ENCODE measurements at places on chromosomes 4 and X.

DNA sequence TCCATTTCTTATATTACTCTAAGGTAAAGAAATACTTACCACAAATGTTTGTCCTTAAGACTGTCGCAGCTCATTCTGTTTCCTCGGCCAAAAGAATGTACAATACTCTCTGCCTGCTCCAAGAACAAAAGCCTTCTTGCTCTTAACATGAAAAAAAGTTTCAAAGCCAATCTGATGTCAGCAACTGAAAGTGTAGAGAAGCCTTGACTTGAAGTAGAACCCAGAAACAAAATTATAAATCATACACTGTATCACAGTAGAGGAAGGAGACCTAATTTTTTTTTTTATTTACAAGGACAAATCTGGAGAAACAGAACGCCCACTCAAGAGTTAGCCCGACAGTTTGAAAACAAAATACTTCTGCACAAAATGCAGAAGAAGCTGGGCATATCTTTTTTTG, at the start of gene MCF2:
Gene MCF2, minus strand, starts transcription at position 101 of the 400 bp plus-strand sequence. CDS start 56,423 bp downstream, outside the sequence.
- DNase-seq: no peak

GRCh38 chr4:124282301-124282898, 430.1 kb downstream of the ANKRD50 start:
- DNase-seq: no peak

DNA sequence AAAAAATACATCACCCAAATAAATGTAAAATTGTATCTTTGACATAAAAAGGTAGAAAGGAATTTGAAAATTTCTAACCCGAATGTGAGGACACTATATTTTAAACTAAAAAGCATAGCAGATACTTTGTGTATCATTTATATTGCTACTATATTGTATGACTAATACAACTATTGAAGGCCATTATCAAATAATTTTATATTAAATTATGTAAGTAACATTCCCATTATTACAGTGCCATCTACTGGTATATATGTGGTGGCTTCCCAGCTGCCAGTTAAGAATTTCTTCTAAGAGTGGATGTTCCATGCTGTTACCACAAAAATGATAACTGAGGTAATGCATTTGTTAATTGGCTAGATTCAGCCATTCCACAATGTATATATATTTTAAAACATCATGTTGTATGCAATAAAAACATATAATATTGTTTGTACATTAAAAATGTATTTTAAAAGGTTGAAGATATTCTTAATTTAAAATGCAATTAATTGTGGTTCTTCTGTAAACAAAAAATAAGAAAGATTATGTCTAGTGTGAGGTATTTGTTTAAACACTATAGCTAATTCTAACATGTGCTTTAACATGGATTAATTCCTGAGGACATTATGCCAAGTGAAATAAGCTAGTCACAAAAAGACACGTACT, 65.3 kb downstream of the EGF start:
- no peak for DNase-seq

DNA sequence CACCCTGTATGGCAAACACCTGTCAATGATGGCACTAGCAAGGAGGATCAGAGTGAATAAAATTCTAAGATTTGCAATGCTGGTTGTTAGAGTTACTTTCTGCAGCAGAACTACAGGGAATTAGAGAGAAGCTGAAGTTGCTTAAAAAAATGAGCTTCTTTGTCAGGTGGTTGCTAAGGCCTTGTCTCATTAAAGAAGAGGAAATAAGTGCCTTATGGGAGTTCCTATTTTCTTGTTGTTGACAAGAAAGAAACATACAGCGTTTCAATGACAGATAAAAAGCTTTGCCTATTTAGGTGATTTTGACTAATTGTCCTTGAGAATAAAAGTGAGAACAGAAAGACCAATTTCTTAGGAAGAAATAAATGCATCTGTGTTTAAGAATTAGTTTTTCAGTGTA, 106.0 kb upstream of the ARHGAP24 start:
- no peak for DNase-seq

DNA sequence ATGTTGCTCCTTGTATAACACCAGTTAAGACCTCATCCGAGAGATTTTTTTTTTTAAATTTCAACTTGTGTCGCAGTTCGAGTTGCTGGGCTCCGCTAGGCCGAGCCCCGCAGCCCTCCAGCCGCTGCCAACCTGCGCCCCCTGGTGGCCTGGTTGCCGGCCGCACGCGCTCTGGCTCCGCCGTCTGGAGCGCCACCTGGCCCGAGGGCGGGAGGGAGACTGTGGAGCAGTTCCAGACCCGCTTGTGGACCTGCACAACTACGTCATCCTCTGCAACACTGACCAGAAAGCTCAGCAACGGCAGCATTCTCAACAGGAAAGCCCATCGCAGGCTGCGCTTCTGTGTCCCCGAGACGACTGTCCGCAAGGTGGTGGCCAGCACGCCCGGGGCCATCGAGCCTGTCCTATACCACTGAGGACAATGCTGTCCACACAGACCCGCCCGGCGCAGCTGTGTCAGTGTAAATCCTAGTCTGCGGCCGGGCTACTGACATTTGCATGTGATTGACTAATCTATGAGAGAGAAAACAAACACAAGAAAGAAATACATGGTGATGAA, 39.1 kb downstream of the ARL9 start:
- DNase-seq: peak; percentile 84

DNA sequence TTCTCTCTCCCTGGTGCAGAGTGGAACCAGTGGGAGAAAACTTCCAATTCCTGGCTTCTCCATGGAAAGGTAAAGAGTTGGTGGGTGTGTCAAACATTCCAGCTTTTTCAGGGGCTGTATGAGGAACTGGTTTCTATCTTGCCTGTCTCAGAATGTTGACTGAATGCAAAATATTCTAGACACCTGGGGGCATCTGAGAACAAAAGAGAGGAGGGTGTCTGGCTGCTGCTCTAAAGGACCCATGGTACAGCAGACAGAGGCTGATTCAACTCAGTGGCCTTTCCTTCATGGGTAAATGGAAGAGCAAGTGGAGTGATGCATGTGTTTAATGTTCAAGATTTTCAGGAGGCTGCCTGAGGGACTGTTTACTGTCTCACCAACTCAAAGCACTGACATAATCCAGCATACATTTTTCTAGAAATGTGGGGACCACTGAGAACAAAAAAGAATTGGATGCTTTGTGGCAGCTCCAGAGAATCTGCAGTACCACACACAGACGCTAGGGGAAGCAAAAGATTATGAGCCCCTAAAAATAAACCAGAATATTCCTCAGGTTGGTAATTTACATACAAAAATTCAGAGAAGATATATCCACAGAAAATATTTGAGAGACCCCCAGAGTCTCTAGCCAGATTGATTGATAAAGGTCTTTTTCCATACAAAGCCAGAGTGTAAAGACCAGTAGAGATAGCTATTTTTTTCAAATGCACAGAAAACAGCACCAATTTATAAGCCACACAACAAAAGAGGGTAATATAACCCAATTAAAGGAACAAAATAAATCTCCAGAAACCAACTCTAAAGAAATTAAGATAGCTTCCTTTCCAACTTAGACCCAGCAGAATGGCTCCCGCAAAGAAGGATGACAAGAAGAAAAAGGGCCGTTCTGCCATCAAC, 48.0 kb upstream of the STARD8 start:
- DNase-seq: no peak

GRCh38 chrX:101493225-101493624, 8.0 kb downstream of the ARMCX4 start:
- no peak for DNase-seq

DNA sequence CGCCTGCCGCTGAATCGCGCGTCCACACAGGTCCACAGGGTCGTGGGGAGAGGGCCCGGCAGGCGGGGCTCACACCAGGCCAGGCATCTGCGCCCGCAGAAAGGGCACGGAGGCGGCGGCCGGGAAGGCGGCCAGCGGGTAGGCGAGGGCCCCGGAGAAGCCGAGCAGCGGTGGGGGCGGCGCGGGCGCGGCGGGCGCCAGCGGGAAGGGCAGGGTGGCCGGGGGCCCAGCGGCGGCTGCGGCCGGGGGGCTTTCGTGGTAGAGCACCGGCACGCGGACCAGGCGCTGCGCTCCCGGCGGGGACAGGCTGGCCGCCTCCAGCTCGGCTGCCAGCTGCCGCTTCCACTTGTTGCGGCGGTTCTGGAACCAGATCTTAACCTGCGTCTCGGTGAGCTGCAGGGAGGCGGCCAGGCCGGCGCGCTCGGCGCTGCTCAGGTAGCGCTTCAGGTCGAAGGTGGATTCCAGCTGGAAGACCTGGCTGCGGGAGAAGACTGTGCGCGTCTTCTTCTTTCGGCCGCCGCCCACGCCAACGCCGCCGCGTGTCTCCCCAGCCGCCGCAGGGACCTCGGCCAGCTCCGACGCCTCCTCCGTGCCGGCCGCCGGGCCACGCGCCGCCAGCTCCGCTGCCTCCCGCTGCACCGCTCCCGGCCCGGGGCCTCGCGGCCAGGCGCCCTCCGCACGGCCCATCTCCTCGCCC, 3.9 kb downstream of the HMX1 start:
- no peak for DNase-seq

DNA sequence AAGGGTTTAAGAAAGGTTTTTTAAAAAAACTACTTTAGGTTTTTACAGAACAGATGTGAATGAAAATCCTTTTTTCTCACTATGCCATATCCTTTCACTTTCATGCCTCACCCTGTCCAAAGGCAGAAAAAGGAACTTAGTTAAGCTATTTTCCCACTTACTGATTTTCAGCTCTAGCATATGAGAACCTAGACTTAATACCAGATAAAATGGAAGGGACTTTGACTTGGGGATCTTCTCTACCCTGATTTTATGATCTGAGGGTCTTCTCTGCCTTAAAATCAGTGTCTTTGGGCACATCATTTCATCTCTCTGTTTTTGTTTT, 42.4 kb downstream of the FNIP2 start:
- DNase-seq: no peak

- no peak for DNase-seq
Measured at GRCh38 chr4:143743591-143743990, 43.1 kb upstream of the FREM3 start.

GRCh38 chrX:14528629-14529289, 577 bp upstream of the GLRA2 start:
- DNase-seq: peak; percentile 31

DNA sequence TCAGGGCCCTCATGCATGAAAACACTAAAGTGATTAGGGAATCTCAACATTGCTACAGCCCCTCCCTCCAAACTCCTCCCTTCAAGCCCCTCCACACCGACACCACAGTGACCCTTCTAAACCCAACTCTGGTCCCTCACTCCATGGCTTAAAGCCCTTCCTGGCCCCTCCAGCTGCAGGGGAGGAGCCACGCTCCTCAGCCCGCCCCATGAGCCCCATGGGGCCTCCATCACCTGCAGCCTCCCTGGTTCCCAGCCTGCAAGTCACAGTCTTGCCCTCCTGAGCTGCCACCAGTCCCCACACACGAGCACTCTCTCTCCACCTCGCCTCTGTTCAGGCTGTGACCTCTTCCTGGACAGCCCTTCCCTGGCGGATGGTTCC, 31.2 kb downstream of the PPP2R2C start:
- no peak for DNase-seq

- no peak for DNase-seq
Measured at GRCh38 chr4:21976166-21976565, 27.6 kb upstream of the KCNIP4 start.

DNA sequence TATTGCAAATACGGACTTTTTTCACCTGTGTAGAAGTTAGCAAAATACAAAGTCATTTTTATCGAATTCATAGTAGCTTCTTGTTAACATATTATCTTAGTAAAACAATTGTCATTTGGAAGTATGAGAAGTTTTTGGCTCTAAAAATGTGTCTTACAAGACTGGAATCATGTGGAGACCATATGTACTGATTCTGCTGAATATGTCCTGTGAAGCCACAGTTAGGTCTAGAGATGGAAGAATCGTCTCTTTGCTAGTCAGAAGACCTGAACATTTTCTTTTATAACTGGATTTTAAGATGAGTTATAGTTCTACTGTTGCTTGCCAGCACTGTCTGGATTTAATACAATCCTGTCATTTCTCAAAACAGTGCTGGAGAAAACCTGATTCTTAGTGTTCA, 29.0 kb downstream of the TMEM165 start:
- DNase-seq: no peak

DNA sequence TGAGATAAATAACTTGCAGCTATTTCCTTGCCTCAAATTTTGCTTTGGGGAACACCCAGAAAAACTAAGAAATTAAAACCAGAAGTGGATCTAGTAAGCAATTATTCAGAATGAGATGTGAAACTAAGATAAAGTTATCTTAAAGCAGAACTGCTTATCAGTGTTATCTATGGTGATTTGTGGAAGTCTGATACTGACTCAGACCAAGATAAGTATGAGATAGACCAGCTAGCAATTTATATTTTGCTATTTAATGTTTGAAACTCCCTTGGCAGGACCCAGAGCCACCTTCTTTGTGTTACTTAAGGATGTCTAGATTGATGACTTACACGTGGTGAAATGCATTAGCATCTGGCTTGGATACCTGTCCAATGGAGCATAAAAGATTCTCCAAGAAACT, 368.1 kb downstream of the EPHA5 start:
- no peak for DNase-seq

DNA sequence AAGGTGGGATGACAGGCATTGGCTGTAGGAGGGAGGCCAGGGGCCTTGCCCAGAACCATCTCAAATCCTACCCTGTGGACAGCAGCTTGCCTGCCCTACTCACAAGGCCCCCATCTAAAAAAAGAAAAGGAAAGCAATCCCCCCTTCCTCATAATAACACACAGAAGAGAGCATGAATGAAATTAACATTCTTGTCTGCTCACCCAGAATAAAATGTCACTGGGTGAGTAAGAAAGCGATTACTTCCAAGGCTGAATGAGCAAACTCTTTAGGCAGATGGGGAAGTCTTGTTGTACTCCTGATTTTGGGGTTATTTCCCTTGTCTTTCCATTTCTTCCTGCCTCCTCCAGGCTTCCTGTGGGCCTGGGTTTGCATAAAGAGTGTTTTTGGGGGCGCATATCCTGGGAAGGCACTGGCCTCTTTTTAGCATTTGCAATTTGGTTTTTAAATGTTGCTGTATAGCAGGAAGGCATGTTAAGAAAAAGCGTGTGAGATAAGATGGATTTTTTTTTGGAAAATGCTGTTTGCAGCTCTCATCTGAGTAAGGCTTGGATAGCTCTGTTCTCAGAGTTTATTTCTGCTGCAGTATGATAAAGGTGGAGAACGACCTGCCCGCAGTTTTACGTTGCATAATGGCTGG, 248.3 kb upstream of the GATB start:
- no peak for DNase-seq

DNA sequence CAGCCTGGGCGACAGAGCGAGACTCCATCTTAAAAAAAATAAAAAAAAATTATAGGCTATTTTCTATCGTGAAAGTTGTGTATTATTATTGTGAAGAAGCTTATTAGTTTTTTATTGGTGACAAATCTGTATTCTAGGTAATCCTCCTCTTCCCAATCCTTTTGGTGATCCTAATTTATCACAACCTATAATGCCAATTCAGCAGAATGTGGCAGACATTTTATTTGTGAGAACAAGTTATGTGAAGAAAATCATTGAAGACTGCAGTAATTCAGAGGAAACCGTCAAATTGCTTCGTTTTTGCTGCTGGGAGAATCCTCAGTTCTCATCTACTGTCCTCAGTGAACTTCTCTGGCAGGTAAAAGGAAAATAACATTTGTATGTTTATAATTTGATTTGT, 109.4 kb upstream of the DDX3X start:
- no peak for DNase-seq

DNA sequence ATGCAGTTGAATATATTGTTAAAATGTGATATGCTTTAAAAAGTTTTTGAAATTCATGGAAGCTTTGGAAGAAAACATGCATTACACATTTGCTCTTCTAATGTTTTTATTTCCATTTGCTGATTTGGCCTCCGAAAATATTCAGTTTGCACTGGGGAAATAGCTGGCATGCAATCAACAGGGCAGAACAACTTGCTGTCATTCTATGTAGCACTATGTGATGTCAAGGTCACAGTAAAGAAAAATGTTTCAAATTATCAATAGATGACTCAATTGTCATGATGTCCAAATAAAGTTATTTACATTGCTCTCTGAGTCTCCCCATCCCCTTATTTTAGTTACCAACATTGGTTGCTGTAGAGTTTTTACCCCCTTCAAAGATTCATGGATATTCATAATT, 119.2 kb downstream of the TLL1 start:
- no peak for DNase-seq

All from stimulated activated CD8-positive, alpha-beta memory T cell treated with anti-CD3 and anti-CD28 coated beads, Interleukin-2, amount 100 ng/mL, for 48 hours (primary cell).